ENCODE measurements at places on chromosomes 3 and 15. TPM values are rescaled to one million over a fixed set of nuclear protein-coding genes. Genes with fewer than 3 reads are reported as not detected.

PCLAF gene
- 98.9 TPM for total RNA-seq

WDR72 gene
- 0.60 TPM for total RNA-seq

DNA sequence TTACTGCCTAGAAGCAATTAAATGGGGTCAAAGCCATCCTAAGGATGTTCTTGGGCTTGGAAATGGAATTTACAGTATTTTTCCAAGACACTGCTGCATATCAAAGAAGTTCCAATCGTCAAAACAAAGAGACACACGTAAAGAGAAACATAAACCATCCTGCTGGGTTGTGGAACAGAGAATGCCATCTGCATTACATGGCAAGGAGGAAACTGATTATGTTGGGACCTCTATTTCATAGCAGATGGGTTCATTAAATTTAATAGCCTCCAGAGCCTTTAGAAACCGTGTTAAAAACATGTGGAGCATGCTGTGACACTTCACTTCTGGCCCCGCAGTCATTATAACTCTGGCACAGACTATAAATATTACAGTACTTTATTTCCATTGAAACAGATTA lies 154.6 kb downstream of the LRTM1 start:
- no peak for DNase-seq

SERINC4 gene
- not detected for total RNA-seq

BOC gene
- total RNA-seq, result not detected

FANCD2OS gene
- not detected for total RNA-seq

GRCh38 chr15:97071668-97072067 lies 741.2 kb downstream of the NR2F2 start:
- DNase-seq, result no peak

- no peak for DNase-seq
These were observed 518.7 kb upstream of the TBL1XR1 start for GRCh38 chr3:177715980-177716379.

CPLX3 gene
- not detected for total RNA-seq

CCDC191 gene
- total RNA-seq, result 1.2 TPM

ARPP21 gene
- total RNA-seq, result not detected

DNA sequence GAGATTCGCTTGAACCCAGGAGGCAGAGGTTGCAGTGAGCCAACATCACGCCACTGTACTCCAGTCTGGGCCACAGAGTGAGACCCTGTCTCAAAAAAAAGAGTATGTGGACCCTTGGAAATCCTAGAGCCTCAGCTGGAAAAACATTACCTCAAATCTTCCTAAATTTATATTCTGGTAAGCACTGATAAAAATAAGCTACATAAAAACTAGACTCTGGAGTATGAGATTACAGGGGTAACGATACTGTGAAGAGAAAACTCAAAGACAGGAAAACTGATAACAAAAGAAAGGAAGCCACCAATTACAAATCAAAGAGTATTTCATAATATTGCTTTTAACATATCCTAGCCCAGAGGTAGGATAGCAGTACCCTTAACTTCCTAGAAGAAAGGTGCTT lies 30.3 kb downstream of the SETD2 start:
- DNase-seq, result no peak

- DNase-seq, result no peak
These were observed 103.1 kb downstream of the MITF start for GRCh38 chr3:69842351-69842750.

- DNase-seq, result no peak
These were observed 420.5 kb upstream of the NAALADL2 start for GRCh38 chr3:174438501-174439145.

DNA sequence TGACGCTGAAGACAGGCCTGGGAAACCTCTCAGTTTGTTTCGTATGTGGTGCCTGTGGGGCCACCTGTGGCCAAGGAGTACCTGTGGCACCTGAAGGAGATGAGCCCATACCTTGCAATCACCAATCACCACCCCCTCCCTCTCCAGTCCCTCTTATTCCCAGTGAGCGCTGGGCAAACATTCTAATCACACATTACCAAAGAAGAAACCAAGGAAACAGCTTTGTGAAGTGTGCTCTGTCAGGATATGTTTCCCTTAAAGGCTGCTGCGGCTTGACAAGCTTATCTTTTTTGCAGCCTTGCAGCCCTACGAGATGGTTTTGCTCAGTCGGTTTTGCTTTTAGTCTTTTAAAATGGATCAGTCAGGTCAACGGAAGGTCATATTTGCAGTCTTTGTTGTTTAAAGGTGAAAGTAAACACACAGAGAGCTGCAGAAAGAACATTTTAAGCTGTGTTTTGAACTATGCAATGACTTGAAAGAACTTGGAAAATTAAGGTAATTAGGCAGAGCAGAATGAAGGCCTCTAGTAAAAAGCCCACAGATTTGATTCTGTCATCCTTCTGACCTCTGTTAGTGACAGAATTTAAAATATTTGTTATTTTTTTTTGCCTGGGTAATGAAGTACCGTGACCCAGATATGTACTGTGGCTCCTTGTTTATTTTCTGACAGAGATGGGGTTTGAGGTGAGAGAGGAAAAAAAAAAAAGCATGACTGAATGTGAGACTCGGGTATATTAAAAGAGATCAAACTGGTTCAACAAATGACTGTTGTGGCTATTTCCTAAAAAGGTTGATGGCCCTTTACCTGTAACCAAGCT lies 461.4 kb downstream of the NSUN3 start:
- DNase-seq, result peak; percentile 70

Data from HepG2 (cell line).